ENCODE measurements at places on chromosomes 2 and 18.

- DNase-seq: no peak
Measured at GRCh38 chr2:43383533-43383932, 157.1 kb upstream of the ZFP36L2 start.

GRCh38 chr2:228690681-228691080, 509.2 kb upstream of the SPHKAP start:
- DNase-seq: no peak

DNA sequence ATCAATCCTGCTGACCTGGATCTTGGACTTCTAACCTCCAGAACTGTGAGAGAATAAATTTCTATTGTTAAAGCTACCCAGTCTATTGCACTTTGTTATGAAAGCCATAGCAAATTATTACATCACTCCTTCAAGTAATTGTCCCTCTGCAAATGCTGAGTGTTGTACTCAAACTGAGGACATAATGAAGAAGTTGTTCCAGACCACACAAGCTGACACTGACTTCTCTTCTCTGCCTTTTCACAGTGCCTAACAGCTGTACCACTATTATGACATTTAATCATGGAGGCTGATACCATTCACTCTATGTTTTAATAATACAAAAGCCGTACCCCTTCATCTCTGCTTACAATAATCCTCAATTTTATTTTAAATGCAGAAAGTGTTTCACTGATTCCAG, 424.1 kb upstream of the PIK3C3 start:
- DNase-seq: no peak

GRCh38 chr2:53242090-53242489, 525.5 kb upstream of the CHAC2 start:
- no peak for DNase-seq

DNA sequence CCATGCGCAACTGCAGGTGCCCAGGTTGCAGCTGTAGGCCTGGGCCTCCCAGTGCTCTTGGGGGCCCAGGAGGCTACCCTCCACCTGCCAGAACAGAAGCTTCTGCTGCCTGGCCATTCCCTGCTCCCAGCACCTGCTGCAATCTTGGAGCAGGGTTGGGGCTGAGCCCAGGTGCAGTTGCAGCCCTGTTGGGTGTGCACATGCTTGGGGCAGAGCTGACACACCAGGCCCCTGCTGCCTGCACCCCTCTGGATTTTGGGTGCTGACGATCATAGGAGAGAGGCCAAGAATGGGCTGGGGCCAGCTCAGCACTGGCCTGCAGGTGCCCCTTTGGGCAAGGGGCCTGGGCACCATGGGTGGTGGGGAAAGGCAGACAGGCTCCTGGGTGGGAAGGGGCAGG, 20.5 kb upstream of the SP140L start:
- no peak for DNase-seq

- no peak for DNase-seq
Measured at GRCh38 chr2:163173591-163173990, 335.0 kb upstream of the KCNH7 start.

GRCh38 chr2:227163998-227164762, at the start of the genes COL4A3 and COL4A4:
Gene COL4A3, plus strand, starts transcription at chr2:227164624. Its CDS starts 103 bp downstream, at chr2:227164727.
Gene COL4A4, minus strand, starts transcription at chr2:227164205. Its CDS starts 16,722 bp downstream, at chr2:227147483.
- no peak for DNase-seq

DNA sequence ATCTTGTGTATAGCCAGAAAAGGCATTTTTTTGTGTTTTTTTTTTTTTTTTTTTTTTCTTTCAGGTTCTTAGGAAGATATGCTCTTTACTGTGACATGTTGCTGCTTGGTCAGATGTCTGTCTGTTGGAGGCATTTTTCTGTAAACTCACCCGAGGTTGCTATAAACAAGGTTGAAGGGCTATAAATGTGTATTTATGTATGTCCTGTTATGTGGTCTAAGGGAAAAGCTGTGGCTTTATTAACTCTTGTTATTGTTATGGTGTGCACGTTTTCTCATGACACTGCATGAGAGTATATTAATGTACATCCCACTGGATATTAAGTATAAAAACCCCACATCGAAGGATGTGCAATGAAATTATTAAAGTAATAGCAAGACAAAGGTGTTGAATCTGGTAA, 102.0 kb downstream of the ZNF532 start:
- DNase-seq: no peak

DNA sequence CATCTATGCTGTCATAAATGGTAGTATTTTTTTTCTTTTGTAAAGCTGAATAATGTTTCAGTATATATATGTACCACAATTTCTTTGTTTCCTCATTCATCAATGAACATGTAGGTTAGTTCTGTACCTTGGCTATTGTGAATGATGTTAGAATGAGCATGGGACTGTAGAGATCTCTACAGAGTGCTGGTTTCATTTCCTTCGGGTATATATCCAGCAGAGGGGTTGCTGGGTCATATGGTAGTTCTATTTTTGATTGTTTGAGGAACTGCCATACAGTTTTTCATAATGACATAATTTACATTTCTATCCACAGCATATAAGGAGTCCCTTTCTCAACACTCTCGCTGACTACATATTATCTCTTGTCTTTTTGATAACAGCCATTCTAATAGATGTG, 243.5 kb downstream of the CDH7 start:
- no peak for DNase-seq

DNA sequence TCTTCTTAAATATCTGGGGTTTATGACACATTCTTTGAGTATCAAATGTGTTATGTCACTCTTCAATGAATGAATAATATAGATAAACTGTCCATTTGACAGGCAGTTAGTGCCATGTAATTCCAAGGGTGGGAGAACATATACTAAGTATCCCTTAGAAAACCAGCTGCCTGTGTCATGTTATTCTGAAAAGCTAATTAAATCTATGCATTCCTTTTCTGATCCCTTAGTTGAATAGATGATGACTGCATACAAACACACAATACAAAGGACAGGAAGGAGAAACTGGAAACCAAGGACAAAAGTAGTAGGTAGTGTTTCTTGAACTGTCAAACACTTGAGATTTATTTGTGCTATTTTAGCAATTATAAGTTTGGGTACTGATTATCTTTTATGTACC, 8.3 kb downstream of the ARHGAP28 start:
- DNase-seq: no peak

GRCh38 chr2:151947813-151948165, 119.6 kb upstream of the ARL5A start:
- DNase-seq: no peak

DNA sequence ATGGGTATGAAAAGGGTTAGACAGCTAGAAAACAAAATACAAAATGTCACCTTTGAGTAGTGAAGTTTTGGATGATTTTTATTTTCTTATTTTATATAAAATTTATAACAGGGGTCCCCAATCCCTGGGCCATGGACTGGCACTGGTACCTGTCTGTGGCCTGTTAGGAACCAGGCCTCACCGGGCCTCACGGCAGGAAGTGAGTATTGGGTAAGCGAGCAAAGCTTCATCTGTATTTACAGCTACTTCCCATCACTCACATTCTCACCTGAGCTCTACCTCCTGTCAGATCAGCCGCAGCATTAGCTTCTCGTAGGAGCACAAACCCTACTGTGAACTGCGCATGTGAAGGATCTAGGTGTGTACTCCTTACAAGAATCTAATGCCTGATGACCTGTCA, 202.8 kb upstream of the TWIST2 start:
- DNase-seq: no peak

DNA sequence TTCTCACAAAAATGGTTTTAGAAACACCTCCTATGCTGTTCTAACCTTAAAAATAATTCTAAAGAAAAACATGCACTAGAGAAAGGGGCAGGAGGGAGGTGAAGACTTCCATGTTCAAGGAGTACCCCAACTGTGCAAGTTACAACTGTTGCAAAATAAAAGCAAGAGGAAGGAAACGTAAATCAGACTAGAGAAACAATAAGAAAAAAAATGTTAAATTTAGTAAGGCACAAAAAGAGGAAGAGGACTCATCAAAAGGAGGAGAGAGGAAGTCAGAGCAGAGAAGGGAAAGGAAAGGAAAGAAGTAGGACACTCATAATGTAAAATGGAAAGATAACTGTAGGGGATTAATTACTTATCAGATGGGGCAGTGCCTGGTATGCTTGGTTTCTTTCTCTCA, 34.1 kb downstream of the RAPH1 start:
- no peak for DNase-seq

- DNase-seq: no peak
Measured at GRCh38 chr2:28833740-28834470, 23.3 kb downstream of the SPDYA start.

GRCh38 chr2:9800975-9801726, 42.1 kb upstream of the TAF1B start:
- DNase-seq: no peak

- no peak for DNase-seq
Measured at GRCh38 chr2:84452624-84453023, 6.5 kb downstream of the SUCLG1 start.

- DNase-seq: no peak
Measured at GRCh38 chr2:59658906-59659635, 894.4 kb downstream of the BCL11A start.

DNA sequence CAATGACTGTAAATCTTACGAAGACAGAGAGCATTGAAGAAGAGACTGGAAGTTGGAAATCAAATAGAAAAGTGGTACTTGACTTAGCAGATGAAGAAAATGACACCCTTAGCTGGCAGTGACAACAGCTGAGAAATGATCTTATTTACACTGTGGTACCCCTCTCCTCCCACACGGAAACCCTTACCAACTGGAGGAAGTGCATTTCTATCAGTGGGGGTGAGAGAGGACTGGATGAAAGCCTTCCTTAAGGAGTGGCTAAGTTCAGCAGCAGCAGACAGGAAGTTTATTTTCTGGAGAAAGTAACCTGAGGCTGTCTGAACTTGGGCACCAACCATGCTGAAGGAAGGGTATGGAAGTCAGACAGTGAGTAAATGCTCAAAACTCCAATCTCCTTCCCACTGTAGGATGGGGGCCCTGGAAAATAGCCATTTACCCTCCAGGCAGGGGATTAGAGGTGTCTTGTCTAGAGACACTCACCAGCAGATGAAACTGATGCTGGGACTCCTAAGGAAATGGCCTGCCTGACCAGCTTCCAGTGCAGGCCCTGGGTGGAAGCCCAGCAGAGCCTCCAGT, 160.2 kb upstream of the NCK2 start:
- DNase-seq: no peak

DNA sequence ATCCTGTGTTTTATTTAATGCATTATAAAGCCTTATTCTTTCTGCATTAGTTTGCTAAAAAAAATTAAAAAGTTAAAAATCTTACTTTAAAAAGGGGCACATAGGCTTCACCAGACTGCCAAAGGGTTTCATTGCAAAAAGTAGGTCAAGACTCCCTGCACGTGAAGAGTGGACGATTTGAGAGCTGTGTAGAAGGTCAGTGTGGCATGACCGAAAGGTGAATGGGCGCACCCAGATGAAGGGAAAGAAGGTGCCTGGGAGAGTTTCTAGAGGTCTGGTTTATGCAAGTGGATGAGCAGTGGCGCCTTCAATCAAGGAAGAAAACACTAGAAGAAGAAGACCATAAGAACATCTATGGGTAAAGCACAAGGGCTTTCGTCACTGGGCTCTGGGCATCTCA, 111.0 kb downstream of the SP3 start:
- DNase-seq: no peak

GRCh38 chr2:168565112-168565511, 109.0 kb downstream of the CERS6 start:
- no peak for DNase-seq

DNA sequence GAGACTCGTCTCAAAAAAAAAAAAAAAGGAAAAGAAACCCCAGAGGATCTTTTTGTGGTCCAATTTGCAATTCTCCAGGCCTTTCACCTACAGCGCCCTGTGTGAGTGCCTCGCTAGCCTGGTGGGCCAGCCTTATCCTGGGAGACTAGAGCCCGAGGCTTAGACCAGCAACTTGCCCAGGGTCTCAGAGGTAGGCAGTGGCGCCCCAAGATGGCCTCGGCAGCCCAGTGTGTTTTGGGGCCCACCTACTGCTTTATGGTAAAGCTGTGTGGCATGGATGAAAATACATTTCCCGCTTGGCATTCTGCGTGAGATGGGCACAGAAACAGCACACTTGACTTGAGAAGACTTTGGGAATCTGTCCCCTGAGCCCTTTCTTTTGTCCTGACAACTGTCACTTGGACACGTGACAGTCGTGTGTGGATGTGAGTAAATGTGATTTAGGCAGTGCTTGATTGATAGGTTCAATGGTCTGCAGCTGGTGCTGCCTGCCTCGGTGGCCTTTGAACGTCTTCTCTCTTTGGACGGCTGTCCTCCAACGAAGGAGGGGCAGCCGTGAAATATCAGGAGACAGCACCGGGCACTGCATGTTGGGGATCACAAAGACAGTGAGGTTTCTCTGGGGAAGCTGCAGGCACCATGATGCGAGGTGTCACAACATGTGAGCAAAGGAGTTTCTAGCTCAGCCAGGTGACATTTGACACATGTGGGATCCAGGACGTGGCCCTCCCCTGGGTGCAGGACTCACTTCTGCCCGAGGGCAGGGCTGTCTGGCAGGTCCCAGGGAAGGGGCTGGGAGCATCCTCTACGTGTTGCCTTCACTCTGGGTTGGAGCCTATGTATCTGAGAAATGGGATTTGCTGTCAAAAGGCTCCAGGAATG, 209.5 kb upstream of the TWIST2 start:
- DNase-seq: no peak

DNA sequence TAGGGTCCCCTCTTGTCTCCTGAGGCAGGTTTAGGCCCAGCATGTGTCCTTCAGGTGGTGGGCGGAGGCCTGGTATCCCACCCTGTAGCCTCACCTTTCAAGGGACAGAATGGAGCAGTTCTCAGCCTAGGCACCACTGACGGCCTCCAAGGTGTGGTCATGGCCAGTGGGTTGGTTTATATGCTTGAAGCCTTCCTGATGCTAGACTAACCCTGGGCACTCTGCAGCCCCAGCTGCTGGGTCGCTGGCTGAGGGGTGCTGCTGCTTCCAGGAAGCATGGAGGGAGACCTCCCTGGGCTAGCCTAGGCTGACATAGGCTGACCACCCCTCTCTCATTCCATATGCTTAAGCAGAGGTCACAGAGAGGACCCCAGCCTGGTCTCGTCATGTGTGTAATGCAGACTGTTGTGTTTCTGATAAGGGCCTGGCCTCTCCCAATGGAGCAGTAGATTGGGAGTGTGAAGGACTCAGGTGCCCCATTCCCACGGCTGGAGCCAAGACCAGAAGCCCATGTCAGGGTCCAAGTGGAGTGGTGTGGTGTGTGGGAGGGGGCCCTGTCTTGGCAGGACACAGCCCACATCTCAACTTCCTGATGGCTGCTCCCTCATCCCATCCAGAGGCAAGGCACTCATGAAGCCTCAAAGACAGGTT, 206.6 kb downstream of the DYSF start:
- no peak for DNase-seq

DNA sequence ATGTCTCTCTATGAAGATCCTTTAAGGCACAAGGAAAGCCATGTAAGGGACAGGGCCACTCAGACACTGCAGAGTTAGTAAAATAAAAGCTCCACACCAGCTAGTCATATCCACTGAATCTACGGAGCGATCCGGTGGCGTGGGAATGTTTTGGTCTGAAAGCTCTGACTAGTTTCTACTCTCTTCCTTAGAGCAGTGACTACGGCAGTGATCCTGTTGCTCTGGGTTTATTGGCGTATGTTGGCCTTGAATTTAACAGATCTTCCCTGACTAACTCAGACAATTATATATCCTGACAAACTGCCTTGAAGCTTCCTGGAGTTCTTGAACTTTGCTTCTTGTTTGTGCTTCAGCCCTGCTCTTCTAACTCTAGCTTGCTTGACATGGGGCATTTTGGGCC, 115.3 kb upstream of the FZD5 start:
- no peak for DNase-seq

All from GM18507 (cell line).